ENCODE measurements at places on chromosomes 3 and 15.

DNA sequence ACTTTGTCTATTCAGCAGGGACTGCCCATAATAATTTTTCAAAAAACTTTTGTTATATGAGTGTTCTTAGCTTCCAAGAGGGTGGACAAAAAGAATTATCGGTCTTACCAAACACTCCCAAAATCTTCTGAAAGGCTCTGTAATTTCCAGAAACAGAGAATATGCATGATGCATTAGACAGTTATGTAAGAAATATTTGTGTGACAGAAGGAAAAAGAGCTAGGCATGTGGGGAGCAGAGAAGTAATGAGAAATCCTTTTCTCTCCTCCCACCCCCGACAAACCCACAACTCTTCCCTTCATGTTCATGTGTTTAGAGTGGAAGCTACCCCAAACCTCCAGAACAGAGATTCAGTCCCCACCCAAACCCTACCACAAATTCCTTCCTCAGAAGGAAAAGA lies 86.8 kb downstream of the MYO5A start:
- no peak for DNase-seq

GRCh38 chr3:181943285-181943684 lies 231.6 kb downstream of the SOX2 start:
- no peak for DNase-seq

GRCh38 chr3:128471110-128471509 lies 4.4 kb upstream of the DNAJB8 start:
- DNase-seq, result no peak

GRCh38 chr3:47301456-47301855 lies 18.7 kb downstream of the KLHL18 start:
- no peak for DNase-seq

DNA sequence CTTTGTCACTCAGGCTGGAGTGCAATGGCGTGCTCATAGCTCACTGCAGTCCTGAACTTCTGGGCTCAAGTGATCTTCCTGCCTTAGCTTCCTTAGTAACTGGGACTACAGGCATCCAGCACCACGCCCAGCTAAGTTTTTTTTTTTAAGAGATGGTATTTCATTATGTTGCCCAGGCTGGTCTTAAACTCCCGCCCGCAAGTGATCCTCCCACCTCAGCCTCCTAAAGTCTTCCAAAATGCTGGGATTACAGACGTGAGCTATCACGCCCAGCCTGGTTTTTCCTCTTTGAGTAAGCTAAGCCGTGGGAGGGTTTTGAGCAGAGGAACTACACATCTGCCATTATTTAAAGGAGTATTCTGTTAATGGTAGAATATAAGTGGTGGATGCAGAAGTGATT lies 7.4 kb upstream of the LRRFIP2 start:
- DNase-seq, result no peak

GRCh38 chr3:69422751-69423150 lies 36.9 kb upstream of the FRMD4B start:
- no peak for DNase-seq

- no peak for DNase-seq
These were observed 69.1 kb downstream of the DCLK3 start for GRCh38 chr3:36695113-36695768.

DNA sequence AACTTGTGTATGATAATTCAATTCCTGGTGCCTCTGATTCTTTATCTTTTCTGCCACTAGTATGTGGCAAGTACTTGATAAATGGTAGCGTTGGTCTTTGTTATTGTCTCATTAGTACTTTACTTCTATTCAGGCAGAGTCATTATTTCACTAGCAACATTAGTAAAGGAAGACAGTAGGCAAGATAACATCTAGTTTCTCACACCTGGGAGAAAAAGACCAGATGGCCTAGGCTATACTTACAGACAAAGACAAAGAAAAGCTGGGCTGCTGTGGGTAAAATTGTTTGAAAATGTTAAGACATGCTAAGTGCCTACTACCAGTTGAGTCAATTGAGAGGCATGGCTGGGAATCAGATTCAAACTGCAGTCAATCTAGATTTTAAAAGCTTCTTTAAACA lies 198.7 kb upstream of the CMC1 start:
- DNase-seq, result no peak

GRCh38 chr3:39173318-39174125 lies 18.9 kb downstream of the XIRP1 start:
- no peak for DNase-seq

GRCh38 chr3:22495791-22496190 lies 707.3 kb upstream of the UBE2E2 start:
- DNase-seq, result no peak

DNA sequence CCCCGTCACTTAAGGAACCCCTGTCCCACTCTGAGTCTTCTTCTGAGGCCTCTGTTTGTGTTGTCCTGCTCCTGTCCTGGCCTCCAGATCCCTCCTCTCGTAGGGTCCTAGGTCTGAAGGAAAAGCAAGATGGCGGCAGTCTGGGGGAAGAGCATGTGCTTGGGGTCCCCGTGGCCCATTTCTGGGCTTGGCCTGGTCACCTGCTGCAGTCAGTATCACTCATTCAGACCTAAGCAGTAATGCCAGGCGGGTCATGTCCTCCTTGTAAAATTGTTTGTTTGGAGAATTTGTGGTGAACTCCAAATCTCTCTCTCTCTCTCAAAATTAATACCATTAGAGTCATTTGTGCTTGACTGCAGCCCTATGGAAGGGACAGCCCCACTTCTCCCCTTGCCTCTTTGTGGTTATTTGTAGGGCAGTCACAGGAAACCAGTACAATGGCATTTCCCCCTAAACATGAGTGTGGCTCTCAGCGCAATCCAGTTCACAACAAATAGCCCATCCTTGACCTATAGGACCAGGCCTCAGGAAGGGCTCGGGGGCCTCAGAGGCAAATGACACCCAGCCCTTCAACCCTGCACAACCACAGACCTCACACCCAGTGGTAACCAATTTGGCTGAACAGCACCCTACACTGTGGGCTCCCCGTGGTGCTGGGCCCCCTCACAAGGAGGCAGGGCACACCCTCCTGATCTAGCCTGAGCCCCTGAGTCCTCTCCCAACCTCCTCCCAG lies 173.5 kb downstream of the OR4M2 start:
- DNase-seq, result no peak

DNA sequence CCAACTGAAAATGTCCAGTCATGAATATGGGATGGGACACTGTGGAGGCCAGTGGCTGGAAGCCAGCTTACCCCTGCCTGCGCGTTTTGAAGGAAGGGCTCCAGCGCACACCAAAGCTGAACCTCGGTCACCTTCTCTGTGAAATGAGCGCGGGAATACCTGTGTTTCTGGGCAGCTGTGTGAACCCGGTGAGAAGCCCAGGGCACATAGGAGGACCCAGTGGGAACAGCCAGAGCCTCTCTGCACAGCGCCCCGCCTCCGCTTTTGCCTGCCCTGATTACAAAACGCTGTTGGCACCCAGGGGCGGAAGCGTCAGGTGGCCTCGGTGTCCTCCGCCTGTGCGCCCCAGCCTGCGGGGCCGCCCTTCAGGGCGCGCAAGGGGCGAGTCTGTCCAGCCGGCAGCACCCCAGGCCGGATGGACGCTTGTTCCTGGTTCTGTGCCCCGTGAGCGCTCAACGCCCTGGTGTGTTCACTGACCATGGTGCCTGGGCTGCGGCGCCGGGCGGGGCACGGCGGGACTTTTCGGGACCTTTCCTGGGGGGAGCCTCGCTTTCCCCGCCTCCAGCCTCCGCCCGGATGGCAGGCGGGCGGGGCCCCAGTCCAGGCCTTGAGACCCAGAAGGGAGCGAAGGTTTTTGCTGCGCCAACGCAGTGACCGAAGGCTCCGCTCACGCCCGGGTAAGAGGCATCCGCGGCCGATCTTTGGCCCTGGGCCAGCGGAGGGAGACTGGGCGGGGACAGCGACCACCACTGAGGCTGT lies at the start of gene SQOR:
Gene SQOR, plus strand, starts transcription at position 598 of the 759 bp plus-strand sequence. CDS start 23,895 bp downstream, outside the sequence.
- DNase-seq, result peak; percentile 67
